KG1 (cell line): ENCODE measurements at places on chromosomes 16 and 17.

DNA sequence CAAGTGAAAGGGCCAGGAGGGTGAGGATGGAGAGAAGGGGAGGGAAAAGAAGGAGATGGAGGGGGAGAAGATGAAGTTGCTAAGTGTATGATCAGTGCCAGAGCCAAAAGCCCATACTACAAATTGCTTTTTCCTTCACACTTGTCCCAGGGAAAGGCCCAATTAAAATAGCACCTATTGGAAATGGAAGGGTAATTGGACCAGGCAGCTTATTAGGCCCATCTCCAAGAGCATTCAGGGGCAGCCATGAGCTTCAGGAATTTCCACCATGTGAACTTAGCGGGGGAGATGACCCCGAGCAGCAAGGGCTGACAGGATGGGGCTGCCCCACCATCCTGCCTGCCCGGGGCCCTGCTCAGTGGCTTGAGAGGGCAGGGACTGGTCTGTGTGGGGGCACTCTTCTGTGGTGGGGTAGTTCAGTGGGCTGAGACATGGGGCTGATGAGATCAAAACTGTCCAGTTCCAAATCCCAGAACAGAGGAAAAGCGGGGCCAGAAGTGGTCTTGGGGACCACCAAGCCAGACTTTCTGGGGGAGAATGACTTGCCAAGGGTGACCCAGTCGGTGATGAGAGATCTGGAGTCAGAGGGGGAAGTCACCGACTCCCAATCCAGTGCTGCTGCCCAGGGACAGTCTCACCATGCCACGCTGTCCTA, 27.5 kb downstream of the GOSR2 start:
- DNase-seq, result no peak

DNA sequence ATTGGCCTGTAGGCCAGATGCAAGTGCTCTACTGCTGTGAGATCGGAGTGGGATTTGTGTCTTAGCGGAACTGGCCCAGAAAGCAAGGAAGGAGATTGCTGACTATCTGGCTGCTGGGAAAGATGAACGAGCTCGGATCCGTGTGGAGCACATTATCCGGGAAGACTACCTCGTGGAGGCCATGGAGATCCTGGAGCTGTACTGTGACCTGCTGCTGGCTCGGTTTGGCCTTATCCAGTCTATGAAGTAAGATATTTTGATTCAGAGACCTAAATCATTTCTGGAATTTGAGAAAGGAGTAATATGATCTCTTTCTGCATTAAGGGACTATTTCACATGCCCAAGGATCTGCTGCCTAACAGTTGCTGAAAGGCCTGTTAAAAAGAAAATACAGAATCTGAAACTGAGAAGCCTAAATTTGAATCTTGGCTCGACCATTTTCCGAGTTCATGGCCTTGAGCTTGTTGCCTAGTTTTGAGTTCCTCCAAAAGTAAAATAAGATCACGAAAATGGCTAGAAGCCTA, 21.1 kb downstream of the IST1 start:
- no peak for DNase-seq

DNA sequence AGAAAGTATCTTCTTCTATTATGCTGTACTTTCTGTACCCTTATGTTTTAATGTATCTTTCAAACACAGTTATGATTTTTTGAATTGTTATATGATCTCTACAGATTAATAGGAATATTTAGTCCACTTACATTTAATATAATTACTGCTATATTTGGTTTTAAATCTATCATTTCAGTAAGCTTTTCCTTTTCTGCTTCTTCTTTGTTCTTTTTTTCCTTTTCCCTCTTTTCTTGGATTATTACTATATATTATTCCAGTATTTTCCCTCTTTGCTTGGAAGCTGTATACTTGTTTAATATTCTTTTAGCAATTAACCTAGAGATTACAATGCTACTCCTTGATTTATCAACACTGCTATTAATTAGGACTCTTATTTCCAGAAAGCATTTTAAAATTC, 13.5 kb downstream of the TLE7 start:
- DNase-seq, result no peak

- no peak for DNase-seq
Observed at GRCh38 chr16:74608944-74609343, 2.0 kb upstream of the GLG1 start.

DNA sequence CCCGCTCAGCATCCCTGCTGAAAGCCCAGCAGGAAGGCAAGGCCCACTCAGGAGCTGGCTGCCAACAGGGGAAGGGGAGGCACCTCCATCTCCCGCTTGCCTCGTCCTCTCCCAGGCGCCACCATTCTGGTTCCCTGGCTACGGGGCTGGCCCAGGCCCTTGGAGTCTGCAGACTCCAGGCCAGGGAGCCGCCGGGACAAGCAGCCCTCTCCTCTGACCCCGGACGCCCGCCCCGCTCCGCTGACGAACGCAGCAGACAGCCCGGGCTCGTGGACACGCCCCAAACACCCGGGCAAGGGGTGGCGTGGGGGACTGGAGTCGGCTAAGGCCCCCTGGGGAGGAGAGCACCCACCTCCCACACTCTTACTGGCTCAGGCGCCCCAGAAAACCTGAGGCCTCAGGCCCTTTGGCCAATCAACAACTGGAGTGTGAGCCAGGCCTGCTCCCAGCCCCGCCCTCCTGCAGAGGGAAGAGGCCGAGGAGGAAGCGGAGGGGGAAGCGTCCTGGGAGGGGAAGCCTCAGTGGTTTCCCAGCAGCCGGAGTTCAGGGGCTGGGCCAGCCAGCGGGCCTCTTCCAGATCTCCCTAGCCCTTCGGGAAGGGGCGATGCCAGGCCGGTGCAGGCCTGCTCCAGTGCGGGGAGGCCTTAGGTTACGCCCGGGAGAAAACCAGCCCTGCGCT, 4.2 kb downstream of the MNT start:
- DNase-seq, result peak; percentile 21

DNA sequence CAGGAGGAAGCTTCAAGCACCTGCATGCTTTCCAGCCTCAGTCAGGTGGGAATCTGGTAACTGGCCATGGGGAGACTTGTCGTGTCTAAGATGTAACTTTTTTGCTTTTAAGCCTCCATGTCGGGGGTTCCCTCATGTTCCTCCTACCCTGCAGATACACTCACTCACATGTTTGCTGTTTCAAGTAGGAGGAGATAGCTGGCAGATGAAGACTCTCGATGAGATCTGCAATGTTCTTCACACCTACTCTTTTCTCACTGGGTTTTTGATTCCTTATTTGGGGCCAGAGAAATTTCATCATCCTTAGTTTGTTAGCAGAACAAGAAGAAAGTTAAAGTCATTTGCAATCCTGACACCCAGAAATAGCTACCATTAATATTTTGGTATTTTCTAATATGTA, 24.7 kb downstream of the UTP4 start:
- no peak for DNase-seq

- DNase-seq, result no peak
Observed at GRCh38 chr17:55709984-55710383, 12.7 kb downstream of the TMEM100 start.

- no peak for DNase-seq
Observed at GRCh38 chr17:72184805-72185204, 64.0 kb downstream of the SOX9 start.

DNA sequence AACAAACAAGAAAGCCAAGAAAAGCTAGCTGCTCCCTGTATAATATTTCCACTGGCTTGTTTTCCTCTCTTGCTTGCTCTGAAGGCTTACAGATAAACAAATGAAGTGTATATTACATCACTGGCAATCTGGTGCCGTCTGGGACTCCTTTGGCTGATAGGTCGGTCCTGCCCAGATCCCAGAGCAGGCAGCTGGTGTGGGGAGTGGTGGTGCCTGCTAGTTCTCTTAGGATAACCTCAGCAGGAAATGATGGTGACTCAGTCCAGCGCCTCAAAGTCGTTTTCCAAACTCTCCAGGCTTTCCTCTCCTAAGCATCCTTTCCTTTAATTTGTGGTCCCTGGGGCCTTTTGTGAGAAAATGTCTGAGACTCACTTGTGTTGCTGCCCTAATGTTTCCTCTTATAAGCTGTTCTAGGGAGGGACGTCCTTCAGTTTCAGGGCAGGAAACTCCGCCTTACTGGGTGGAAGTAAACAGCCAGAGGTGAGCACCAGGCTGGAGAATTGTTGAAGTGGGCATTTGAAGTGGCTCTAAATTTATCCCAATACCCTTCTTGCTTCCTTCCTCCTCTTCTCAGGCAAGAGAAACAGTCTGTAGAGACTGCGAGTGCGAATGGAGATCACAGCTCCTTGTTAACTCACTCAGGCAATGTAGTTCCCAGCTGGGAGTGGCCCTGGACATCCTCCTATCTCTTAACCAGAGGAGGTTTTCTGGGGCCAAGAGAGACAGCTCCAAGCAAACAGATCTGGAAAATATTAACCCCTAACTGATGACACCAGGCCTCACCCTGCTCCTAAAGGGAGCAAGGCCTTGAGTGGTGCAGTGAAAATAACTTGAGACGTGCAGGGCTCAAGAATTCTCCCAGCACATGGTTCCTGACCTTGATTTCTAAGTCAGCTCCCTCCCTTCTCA, 34.9 kb downstream of the CD300LF start:
- no peak for DNase-seq

GRCh38 chr16:76345163-76345661, 68.0 kb downstream of the CNTNAP4 start:
- no peak for DNase-seq

GRCh38 chr16:9434659-9435058, 343.2 kb downstream of the HAPSTR1 start:
- DNase-seq, result no peak

DNA sequence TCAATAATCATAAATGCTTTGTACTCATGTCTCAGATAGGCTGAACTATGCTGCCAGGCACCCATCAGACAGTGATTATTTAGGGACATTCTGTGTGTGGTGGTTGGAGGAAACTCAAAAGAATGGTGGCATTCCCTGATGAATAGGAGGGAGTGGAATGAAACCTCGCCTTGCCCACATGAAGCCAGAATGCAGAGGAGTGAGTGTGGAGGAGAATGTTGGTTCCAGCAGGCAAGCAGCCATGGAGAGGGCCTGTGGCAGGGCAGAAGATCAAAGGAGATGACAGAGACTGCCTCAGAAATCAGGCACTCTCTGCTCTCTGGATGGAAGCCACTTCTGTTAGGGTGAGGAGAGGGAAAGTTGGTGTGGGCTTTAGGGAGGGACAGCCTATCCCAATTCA, 22.5 kb downstream of the KCTD19 start:
- DNase-seq, result no peak

DNA sequence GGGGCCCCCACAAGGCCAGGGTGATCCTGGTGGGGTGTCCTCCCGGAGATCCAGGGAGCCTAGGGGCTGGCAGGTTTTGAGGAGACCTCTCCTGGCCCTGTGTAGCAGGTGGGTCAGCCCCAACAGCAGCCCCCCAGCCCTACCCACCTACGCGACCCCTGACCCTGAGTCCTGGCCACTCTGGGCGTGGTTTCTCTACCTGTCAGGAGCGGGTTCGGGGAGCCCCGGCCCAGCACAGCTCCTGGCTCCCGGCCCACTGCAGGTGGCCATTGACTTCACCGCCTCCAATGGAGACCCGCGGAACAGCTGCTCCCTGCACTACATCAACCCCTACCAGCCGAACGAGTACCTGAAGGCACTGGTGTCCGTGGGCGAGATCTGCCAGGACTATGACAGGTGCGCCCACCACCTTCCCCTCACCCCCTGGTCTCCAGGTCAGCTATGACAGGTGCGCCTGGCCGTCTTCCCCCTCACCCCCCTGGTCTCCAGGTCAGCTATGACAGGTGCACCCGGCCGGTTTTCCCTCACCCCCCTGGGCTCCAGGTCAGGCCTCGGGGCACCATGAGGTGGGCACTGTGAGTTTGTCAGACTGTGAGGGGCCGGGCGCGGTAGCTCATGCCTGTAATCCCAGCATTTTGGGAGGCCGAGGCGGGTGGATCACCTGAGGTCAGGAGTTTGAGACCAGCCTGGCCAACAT, 13.0 kb downstream of the CPNE7 start:
- DNase-seq, result no peak

DNA sequence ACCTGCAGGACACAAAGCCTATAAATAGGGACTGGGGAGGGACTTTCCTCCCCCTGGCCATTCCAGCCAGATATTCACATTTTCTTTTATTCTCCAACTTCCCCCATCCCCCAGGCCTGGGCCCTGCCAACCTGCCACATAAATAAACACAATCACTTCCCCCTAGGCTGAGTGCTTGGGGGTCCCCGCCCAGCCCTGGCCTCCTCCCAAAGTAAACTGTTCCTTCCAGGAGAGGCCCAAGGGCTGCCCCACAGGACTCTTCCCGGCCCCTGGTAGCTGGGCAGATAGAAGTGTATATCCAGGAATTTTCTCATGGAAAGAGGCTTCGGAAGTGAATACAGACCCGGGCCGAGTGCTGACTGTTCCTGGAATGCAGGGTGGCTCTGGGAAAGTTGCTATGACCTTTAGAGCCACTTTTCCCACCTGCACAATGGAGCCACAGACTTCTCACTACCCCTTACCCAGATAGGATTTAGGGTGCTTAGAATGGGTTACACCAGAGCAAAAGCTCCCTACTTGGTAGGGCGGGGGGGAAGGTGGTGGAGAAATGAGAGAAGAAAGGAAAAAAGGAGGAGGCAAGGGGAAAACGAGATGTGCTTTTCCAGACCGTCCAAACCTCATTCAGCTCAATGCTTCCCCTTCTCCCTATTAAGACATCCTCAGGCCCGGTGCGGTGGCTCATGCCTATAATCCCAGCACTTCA, 8.5 kb downstream of the CSF3 start:
- no peak for DNase-seq

GRCh38 chr17:17132746-17133145, 73.4 kb downstream of the PLD6 start:
- no peak for DNase-seq

- DNase-seq, result no peak
Observed at GRCh38 chr17:8922451-8922850, 43.1 kb downstream of the PIK3R5 start.

DNA sequence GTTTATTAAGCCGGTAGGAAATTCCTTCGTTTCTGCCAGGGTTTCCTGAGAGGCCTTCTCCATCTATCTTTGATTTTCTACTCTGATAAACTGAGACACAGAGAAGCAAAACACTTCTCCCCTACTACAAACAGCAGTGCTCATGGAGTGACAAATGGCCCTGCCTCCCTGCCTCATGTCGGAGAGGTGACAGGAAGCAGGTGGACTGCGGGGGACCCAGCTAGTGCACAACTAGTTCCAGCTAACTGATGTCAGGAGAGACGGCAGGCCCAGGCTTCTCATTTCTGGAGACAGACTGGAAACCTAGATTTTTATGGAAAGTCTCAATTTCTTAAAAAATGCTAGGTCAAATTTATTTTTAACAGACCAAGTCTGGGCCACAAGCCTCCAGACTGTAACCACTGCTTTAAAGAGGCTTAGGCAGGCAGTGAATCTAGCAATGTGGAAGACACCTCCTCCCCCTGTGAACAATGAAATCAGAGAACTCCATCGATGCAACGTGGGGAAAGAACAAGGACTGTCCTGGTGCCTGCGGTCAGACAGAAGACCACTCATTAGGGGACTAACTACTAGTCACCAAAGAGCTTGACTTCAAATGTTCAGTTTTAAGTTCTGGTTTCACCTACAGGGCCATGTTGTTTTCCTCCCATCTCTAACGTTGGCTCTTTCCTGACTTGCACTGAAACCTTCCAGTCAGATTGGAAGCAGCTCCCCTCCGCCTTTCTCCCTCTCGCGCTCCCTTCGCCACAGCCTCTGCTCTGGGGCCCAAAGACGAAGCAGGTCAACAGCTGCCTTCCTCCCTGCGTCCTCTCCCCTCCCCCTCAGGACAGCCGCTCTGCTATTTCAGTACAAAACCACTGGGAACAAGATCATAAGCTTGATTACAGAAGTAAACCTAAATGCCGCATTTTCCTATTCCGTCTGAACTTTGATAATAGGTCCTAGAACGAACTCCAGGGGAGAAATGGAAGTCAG, 17.6 kb downstream of the GTF3C1 start:
- DNase-seq, result no peak
